Fibroblast of gingiva (primary cell): ENCODE measurements at places on chromosomes 2 and 18.

GRCh38 chr2:7119132-7119835, 202.1 kb downstream of the RNF144A start:
- no peak for DNase-seq

- DNase-seq: peak; percentile 54
These were observed 150.8 kb downstream of the PXDN start for GRCh38 chr2:1593371-1594122.

DNA sequence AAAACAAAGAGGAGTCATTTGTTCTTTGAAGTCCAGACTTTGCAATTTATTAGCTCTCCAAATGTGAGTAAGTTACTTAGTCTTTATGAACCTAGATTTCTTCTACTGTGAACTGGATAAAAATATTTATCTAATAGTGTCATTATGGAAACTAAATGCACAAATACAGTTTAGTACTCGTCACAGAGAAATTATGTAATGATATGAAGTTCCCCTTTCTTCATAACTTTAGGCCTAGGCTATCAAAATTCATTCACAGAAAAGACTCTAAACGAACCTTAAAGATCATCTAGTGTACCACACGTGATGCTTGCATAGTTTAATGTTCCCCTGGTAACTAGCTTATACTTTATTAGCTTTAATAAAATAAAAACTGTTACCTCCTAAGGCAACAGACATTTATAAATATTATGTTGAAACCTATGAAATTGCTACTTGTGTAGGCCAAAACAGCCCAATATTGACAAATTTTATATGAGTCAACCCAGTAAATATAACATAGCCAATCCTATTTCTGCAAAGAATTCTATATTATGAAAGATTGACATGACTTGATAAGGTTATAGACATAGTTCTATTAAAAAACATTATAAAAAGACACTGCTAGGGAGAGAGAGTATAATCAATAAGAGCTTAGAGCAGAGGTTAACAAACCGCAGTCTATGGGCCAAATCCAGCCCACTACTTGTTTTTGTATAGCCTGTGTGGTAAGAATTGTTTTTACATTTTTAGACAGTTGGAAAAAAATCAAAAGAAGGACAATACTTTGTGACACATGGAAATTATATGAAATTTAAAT, 44.9 kb upstream of the ITPRID2 start:
- DNase-seq: no peak

- DNase-seq: no peak
These were observed 66.3 kb upstream of the RTN4 start for GRCh38 chr2:55116598-55116964.

- DNase-seq: no peak
These were observed 157.2 kb downstream of the MAP2 start for GRCh38 chr2:209581040-209581439.

GRCh38 chr18:26422472-26423162, 125.7 kb downstream of the KCTD1 start:
- DNase-seq: no peak

DNA sequence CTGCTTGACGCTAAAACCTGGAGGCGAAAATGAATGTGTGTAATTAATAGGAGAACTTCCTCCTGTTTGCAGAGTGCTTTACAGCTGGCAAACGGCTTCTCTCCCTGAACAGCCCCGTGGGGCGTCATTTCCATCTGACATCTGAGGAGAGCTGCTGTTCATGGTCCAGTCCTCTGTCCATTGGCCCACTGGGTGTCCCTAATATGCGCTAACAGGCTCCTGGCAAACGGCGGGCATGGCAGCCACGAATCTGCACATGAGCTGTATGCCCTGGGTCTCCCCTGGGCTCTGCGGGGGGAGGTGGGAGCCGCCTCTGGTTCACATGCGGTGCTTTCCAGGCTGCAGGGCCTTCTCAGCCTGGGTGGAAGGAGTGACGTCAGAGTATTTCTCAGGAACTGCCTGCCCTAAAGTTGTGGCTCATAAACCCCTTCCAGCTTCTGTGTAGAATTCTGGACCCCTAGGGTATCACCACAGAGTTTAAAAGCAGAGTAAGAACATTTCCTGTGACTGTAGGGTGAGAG, 73.2 kb downstream of the LRRFIP1 start:
- DNase-seq: no peak

GRCh38 chr18:44500808-44501610, 179.7 kb upstream of the SETBP1 start:
- no peak for DNase-seq

DNA sequence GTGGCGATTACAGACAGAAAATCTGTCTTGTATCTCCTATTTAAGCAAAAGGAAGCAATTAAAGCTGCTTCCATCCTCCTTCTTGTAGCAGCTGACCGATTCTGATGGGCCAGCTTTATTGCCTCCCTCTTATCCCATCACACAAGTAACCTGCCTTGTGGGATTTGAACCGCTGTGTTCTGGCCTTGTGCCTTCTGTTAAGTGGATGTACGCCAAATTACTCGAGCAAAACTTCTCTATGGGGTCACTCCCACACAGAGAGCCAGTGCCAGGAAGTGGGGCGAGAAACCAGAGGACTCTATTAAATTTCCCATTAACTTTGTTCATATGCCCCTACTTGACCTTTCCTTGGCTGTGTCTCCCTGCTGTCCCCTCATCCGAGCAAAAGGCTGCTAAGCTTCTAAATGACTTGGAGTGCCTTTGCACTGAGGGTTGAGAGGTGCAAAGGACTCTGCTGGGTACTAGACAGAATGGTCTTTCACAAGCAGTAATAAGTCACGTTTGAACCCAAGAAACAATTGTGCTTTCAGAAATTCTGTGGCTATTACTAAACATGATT, 672.5 kb downstream of the MBD2 start:
- no peak for DNase-seq

DNA sequence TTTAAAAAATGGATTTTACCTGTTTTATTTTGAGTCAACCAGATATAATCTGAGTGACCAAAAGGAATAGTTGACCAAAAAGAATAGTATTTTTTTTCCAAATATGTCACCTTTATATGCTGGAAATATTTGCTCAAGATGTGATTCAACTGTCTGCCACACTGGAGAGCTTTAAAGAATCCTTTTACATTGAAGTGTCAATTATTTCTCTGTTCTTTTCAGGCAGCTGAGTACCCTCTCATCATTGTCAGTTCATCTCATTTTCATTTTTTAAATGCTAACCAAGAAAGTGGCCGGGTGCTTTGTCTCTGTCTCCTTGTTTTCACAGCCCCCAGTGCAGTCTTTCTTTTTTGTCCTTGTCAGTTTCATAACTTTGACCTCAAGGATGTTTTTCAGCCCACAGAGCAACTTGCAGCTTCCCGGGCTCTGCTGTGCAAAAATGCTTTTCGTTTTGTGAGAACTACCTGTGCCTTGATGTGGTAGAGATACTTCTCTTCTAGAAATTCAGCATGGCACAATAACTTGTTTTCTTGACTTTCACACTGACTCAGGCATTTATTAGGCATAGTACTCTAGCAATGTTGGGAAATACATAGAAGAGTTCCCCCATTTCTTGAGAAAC, 23.4 kb upstream of the CERS6 start:
- DNase-seq: no peak
